ENCODE measurements at places on chromosomes 4 and X.

- no peak for DNase-seq
Observed at GRCh38 chr4:139711461-139711860, 45.8 kb downstream of the MGST2 start.

GRCh38 chr4:184263910-184264732 is 46.4 kb upstream of the ENPP6 start:
- peak; percentile 80 for DNase-seq

DNA sequence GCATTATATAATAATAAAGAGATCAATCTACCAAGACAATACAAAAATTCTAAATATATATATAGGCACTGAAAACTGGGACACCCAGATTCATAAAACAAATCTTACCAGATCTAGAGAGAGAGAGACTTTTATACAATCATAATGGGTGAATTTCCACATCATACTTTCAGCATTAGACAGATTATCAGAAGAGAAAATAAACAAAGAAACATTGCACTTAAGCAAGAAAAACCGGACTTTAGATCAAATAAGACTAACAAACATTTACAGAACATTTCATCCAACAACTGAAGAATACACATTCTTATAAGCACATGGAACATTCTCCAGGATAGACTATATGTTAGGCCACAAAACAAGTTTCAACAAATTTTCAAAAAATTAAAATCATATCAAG is 245.1 kb downstream of the INPP4B start:
- DNase-seq: no peak

DNA sequence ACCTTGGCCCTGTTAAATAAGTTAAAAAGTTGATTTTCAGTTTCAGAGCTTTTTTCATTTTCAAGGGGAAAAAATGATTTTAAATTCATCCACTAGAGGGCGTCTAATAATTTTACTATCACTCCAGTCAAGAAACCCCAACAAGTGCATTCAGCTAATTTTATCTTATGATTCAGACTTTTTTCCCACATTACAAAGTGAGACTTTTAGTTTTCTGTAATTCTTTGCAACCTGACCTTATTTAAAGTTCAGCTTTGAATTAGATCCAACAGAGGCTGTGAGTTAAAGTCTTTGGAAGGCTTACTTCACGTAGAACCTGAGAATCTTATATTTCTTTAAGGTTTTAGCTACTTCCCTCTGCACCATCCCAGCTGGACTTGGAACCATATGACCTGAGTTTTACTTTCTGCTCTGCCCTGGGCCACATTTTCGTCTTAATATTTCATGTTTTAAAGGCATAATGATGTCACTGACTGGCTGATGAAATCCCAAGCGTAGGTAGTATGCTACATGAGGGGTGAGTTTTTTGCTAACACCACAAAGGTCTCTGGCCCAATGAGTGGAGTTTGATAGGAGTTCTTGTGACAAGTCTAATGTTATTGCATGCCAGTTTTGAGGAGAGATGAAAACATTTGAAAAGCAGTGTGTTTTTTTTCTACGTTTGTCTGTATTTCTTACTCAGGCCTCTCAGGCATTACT is 7.2 kb downstream of the GNRHR start:
- DNase-seq: no peak

DNA sequence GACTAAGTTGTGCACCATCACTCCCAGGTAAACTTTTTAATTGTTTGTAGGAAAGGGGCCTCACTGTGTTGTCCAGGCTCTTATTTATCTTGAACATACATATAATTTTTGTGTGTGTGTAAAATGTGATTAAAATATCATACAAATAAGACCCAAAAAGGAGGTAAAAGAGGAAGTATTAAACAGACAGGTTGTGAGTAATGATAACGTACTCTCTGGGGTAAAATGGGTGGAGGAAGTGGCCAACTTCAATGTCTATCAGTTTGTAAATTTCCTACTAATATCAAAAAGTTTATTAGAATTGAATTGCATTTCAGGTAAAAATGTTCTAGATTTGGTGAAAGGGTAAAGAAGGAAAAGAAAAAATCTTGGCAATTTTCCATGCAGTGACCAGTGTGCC is 48.8 kb downstream of the SULT1E1 start:
- no peak for DNase-seq

DNA sequence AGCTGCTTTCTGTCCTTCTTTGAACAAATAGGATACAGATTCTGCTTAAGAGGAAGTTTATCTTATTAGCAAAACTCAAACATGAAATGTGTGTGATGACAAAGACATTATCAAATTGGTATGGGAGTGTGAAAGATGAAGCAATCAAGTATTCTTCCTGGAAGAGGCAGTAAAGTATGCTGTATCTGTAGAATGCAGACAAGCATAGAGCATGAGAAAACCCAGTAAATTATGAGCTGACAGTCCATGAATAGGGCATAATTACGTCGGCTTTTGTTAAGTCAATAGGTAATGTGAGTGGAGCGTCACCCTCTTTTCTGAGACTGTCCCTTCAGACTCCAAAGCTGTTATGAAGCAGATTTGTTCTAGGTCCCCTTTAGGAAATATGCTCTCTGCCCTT is 458.6 kb upstream of the NWD2 start:
- no peak for DNase-seq

- no peak for DNase-seq
Observed at GRCh38 chrX:38336538-38337240, 9.4 kb upstream of the RPGR start.

DNA sequence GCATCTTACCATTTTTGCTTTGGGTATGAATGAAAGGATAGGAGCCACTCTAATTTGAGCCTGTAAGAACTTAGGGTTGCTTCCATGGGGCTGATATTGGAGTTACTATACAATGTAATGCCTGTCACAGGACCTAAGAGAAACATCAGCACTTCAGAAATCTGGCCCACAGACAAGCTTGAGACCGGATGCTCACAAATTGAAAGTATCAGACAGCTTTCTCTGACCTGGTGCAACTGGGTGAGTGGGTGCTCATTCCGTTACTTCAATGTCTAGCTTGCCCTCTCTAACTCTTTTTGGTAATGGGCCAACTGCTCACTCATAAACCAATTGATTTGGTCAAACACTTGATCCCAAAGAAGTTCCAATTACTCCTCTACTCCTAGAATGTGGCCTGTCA is 62.1 kb downstream of the GPC4 start:
- no peak for DNase-seq

GRCh38 chrX:109537324-109537665 is 651 bp downstream of the NXT2 start:
- no peak for DNase-seq

GRCh38 chrX:24243188-24243587 is 70.7 kb downstream of the SUPT20HL2 start:
- no peak for DNase-seq

DNA sequence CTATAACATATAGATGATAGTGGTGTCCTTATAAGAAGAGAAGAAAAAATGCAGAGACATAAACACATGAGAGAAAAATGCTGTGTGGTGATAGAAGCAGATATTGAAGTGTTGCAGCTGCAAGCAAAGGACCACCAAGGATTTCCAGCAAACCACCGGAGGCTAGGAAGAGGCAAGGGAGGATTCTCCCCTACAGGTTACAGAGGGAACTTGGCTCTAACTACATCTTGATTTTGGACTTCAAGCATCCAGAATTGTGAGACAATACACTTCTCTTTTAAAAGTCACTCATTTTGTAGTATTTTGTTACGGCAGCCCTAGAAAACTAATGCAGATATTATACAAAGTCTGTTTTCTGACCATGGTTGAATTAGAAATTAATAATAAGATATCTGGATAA is 30.4 kb upstream of the CHRDL1 start:
- DNase-seq: no peak

DNA sequence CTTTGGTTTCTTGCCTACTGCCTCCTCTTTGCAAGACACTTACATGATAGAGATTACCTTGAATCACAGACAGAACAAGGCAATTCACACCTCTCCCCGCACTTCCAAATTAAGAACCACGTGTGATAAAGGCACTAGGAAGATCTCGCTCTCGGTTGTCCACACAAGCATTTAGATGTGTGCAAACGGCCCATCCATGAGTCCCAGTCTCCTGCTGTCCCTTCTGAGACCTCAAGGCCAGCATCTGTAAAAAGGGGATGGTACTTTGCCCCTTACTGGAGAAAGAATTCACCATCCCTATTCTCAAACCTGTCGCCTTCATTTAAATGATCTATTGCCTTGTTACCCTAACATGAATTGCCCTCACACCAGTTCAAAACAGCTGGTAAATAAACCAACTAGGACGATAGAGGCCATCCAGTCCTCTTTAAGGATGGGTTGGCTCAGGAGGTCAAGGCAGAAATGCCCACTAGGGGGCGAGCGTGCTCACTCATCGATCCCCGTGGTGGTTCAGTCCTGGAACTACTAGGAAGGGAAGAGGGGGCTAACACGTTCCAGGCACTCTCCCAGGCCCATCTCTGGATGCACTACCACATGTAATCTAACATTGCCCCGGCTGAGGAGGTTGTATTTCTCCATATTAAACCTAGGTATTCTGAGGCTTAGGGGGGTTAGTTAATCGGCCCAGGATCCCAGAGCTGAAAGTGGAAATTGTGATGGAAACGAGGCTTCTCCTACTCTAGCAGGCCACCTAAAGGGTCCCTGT is 95.8 kb downstream of the DHX15 start:
- DNase-seq: no peak

GRCh38 chr4:150567070-150567469 is 14.9 kb upstream of the MAB21L2 start:
- no peak for DNase-seq

GRCh38 chr4:165398570-165398969 is 19.8 kb downstream of the CPE start:
- DNase-seq: peak; percentile 48

GRCh38 chrX:45622538-45622937 is 421.9 kb upstream of the DIPK2B start:
- no peak for DNase-seq

DNA sequence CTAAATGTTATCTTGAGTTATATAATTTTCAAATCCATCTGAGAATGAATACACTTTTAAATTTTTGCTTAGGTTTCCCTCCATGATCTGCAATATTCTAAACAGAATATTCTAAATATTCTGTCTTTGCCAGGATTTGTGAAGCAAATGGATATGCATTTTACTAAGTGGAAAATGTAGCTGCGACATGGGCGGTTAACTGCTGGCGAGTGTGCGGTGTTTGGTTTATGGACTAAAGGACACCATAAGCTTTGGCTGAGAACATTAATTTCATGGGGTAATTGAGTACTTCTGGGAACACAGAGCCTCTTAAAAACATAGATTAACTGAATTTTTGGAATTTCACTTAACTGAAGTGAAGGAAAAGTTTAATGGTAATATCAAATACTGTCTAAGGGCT is 153.8 kb upstream of the ETNPPL start:
- no peak for DNase-seq

DNA sequence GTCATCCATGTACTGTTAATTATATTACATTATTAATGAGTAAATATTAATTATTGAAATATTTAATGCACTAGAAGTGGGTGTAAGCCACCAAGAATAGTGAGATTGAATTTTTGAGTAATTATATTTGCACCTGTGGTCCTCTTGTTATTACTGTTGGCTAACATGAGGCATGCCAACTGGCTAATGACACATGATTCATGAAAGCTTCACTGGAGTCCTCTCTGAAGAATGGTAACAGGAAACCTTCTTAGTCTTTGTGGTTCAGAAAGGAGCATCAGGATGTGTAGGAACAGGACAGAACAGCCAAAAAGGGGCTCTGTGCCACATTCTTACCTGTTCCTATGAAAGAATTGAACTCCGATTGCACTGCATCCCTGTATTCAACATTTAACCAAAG is 65.2 kb downstream of the SLC4A4 start:
- no peak for DNase-seq

DNA sequence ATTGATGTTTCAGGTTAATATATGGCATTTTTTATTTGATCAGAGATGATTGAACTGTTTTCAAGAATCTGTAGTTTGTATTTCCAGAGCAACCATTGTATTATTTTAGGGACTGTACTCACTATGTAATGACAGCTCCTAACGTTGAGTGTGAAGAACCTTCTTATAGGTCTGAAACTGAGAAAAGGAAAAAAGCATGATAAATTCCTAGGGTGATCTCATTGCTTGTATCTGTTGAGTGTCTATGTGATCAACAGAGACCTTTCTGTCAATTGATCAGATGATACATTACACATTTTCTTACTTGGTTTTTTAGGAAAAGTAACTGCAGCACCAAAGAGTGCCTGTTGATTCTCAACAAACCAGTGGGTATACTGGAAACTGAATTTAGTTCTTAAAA is 40.2 kb downstream of the SEC24B start:
- DNase-seq: no peak

DNA sequence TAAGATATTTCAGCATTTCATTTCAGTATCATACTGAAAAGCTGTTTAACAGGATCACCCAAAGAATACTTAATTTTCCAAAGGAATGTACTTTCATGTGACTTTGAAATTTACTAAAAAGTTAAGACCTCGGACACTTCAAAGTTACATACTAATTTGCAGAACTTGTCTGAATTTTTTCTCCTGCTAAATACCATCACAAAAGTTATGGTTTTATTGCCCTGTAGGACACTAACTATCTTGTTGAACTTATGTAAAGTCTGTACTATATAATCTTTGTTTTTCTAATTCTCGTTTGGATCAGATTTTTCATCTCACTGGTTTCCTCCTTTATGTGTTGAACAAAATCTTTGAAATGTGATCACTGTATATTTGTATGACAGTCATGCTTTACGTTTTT is 37.2 kb upstream of the GRID2 start:
- DNase-seq: no peak

DNA sequence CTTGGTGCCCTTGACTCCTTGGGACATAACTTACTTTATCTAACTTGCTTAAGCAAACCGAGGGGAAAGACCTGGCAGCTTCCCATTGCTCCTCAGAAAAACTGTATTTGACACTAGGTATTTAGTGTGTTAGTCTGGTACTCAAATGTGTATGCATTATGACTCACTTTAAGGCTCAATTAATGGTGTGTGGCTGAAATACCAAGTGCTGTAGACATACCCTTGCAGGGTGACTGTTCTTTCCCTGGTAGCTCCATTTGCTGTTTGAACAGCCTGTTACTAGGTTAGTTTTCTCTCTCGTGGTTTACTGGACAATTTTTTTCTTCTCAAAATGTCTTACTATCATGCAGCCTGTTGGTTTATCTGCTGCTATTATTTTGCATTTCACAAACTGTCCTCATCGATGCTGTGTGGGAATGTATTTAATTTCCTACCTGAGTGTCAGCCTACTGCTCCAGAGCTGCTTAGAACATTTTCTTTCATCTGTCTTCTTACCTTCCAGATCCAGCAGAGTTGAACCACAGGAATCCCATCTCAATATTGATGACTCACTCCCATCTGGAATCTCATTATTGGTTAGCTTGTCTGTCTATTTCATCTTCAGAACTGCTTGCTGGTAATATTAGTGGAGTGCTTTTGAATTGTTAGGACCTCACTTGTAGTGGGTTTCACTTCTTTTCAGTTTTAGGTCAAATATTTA is 158.0 kb upstream of the FAT1 start:
- no peak for DNase-seq
